Caco-2 (cell line): ENCODE measurements at places on chromosomes 6 and 20. TPM values are rescaled to one million over a fixed set of nuclear protein-coding genes. Genes with fewer than 3 reads are reported as not detected.
A peak's percentile ranks its signal among the peaks of the same experiment; 100 is the strongest.

GRCh38 chr6:38212579-38212978, 393.1 kb downstream of the ZFAND3 start:
- no peak for DNase-seq

The HLA-DOA gene
- total RNA-seq: not detected in 2 replicates

DNA sequence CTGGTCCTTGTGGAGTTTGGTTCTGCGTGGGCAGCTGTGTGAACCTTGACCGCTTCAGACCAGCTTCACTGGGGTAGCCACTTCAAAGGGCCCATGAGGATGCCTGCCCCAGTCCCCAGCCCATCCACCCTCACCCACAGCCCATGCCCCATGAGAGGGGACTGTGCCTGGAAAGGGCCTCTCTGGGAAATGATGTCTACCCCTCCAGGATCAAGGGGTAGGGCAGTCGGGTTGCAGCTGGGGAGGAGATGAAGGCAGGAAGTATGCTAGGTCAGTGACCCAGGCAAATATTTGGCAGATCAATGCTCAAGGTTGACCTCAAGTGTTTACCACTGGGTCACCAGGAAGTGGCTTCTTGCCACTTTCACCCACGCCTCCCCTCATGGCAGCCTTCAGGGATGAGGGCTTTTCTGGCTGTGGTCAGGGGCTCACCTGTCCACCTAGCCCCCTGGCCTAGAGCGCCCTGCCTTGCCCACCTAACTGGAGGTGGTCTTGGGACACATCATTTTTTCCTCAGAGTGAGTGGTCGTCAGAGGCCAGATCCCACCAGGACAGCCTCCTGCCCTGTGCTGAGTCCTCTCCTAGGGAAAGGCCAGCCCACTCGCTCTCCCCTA, 109.5 kb downstream of the SNX5 start:
- no peak for DNase-seq

GRCh38 chr6:24440897-24441598, 38.3 kb downstream of the MRS2 start:
- DNase-seq: no peak

- no peak for DNase-seq
Measured at GRCh38 chr6:40710626-40711330, 123.6 kb upstream of the LRFN2 start.

DNA sequence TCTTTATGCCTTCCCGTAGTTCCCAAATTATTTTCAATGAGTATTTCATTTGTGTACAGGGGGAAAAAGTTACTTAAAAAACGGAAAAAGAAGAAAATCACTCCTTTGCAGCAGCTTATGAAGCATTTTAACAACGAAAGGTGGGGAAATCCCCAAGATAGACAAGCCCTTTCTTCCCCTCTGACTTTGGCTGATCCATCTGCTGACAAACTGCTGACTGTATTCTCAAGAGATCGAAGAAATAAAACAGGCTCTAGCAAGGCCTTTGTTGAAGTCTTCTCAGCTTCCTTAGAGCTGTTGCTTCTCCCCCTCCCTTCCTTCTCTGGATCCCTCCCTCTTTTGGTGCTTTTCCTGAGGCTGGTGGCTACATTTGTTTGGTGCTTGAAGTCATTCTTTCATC, 325.2 kb downstream of the NRN1 start:
- no peak for DNase-seq

The DNAAF9 gene
- total RNA-seq: not detected in 2 replicates

The KIFC1 gene
- total RNA-seq: 65.3 and 65.4 TPM in 2 replicates

The HINT3 gene
- total RNA-seq: 20.2 and 24.6 TPM in 2 replicates

The B3GALT4 gene
- 0.34 and 0.67 TPM in 2 replicates for total RNA-seq

- DNase-seq: no peak
Measured at GRCh38 chr6:150308812-150309645, 59.8 kb upstream of the IYD start.

DNA sequence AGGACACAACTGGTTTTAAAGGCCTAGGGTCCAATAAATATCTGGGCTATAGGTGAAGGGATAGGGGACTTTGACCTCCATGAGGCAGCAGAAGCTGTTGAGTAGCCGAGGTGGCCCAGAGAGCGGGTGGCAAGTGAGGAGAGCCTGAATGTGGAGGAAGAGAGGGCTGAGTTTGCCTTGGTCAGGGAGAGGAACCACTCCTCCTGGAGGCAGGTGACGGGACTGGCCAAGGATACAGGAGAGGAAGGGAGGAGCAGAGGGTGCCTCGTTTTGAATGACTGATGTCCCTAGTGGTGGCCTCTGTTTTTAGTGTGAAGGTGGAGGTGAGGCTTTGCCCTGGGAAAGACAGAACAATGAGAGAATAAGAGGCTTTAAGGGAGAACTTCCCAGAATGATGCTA, 19.1 kb upstream of the AAR2 start:
- peak; percentile 81 for DNase-seq

GRCh38 chr6:34970488-34970887, 81.4 kb downstream of the ANKS1A start:
- no peak for DNase-seq
